Activated CD4-positive, alpha-beta T cell treated with anti-CD3 and anti-CD28 coated beads for 36 hours (primary cell): ENCODE measurements at places on chromosomes 6 and 20. TPM values are rescaled to one million over a fixed set of nuclear protein-coding genes. Genes with fewer than 3 reads are reported as not detected.

DNA sequence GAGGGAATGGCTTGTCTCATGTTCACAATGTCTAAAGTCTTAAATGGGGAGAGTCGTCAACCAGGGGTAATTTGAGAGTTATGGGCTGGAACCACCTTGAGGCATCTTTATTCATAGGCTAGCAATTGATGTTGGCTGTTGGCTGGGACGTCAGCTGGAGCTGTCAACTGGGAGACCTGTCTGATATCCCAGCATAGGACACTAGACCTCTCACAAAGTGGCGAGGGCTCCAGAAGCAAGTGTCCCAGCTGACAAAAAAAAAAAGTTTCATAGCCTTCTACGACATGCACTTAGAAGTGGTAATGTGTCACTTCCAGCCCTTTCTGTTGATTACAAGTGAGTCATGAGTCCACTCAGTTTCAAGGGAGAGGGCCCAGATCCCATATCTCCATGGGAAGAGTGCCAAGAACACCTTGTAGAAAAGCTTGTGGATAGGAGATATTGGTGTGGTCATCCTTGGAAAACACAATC is 278.0 kb downstream of the ESR1 start:
- no peak for DNase-seq
- H3K4me1 ChIP-seq = no peaks in the 10 kb centered on the region
- H3K36me3 ChIP-seq = no peaks in the 10 kb centered on the region
- no peak overlapping the region for H3K4me3 ChIP-seq
- peaks cover 3% of the 10 kb centered on the region for H3K27me3 ChIP-seq
- H3K27ac ChIP-seq = no peak overlapping the region

DNA sequence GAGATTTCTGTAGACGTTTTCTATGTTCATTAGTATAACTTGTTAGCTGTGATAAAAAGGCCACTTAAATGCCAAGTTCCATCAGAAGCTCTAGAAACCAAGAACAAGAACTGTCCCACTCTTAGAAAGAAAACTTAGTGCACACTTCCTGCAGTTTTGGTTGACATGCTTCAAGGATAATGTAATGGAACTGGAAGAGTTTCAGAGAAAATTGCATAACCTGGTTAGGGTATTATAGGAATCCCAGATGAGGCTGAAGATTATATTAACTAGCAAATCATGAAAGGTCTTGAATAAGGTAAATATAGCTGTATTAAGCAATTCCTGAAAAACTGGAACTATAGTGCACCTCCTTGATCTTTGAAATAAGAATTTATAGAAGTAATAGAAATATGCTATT is 1.8 kb upstream of the PHACTR2 start:
- no peak for DNase-seq
- no peak overlapping the region for H3K27ac ChIP-seq
- peaks cover 18% of the 10 kb centered on the region for H3K4me1 ChIP-seq
- H3K36me3 ChIP-seq = peaks cover 2% of the 10 kb centered on the region
- no peak overlapping the region for H3K4me3 ChIP-seq
- peaks cover 2% of the 10 kb centered on the region for H3K27me3 ChIP-seq

DNA sequence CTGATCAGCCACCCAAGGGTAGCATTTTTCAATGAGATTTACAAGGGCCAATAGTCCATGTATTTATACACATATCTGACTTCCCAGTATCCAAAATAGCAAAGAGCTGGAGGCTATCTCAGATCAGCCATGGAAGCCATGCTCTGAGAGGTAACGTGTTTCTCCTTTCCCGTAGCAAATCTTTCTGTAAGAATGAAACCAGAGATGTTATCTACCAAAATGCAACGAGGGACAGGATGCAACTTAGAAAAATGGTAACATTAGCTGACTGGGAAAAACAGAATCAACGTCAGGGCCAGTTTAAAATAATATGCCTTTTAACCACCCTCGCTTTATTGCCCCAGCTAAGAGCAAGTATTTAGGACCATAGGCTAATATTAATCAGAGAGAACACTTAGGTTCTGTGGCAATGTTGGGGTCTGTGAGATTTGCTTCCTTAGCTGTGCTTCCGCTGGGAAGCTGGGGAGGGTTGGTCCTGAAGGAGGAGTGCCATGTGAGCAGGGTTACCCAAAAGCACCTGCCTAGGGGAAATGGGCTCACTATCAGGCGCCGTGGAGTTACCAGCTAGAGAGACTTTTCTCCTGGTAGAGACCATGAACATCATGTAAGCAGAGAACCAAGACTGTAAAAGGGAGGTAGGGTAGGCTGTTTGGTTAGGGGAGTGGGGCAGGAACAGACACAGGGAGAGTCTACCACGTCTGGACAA is 1.2 kb downstream of the ZNF831 start:
- no peak for DNase-seq
- no peaks in the 10 kb centered on the region for H3K27me3 ChIP-seq
- peaks cover 89% of the 10 kb centered on the region for H3K4me1 ChIP-seq
- peak overlapping the region; percentile 76 for H3K4me3 ChIP-seq
- H3K27ac ChIP-seq = peak overlapping the region; percentile 94

DNA sequence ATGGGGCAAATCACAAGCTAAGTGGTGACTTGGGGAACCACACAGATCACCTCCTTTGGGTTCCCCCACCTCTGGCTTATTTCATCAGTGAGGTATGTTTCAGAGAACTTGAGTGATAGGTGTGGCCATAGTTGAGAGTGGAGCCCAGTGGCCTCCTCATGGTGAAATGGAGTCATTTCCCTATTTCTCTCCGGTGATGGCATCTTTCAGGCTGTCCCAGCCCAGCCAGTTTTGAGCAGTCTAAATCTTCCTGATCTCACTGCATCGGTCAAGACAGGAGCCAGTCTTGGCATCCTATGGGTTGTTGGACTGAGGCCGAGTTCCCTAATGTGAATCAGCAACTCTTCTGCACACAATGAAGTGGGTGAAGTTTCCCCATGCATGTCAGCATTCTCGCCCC is 132.4 kb downstream of the EYA2 start:
- H3K36me3 ChIP-seq = no peaks in the 10 kb centered on the region
- no peak overlapping the region for H3K4me3 ChIP-seq
- H3K27ac ChIP-seq = no peak overlapping the region

GRCh38 chr6:8108759-8109539 is 6.6 kb upstream of the EEF1E1 start:
- H3K4me3 ChIP-seq = no peak overlapping the region
- H3K27ac ChIP-seq = no peak overlapping the region
- no peaks in the 10 kb centered on the region for H3K4me1 ChIP-seq

The TRMT11 gene
- total RNA-seq = 40.5 TPM

The TPD52L1 gene
- total RNA-seq = 1.4 TPM

DNA sequence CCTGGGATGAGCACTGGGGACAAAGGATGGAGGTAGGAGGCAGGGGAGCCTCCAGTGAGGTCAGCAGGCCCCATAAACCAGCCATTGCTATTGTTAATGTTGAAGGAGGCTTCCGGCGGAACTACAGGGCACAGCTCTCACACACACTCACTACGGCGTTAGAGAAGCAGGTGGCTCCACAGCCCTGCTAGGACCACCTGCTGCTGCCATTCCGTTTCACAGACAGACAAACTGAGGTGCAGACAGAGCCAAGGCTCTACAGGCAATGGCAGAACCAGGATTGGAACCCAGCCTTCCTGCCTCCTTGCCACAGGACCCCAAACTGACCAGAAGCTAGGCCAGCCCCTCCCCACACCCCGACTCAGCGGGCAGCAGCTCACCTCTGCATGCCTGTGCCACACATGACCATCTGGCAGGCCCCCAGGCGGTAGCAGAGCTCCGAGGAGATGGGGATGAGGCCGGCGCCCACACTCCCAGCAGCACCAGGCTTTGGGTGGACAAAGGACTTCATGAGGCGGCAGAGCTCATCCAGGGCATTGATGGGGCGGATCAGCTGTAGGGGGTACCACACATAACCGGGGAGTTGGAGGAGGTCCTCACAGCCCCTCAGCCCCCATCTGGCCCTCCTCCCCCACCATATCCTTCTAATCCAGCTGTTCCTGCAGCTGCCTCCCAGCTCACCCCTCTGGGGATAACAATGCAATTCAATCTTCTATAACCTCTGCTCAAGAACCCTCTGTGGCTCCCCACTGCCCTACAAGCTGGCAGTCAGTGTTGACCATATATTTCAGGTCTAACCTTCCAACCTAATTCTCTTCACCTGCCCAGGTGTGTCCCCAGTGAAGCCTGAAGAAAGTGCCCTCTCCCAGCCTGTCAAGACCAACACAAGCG is 198.5 kb downstream of the PREX1 start:
- DNase-seq = no peak
- H3K27ac ChIP-seq = no peak overlapping the region
- no peaks in the 10 kb centered on the region for H3K27me3 ChIP-seq
- peaks cover 10% of the 10 kb centered on the region for H3K4me1 ChIP-seq
- H3K4me3 ChIP-seq = no peak overlapping the region

DNA sequence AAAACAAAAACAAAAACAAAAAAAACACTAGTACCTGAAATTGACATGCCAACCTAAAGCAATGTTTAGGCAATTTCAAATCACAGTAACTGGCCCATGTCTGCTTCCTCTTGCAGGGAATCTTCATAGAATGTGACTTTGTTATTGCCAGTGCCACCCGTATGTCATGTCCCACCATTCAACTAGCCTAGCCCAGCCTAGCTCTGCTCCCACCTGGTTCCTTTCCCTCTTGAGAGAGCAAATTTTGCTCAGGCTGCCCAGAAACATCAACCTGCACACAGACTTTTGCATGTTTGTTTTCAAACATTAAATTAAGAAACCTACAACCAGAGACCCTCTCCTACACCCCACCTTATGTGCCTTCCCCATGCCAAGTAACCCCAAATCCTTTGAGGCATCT is 124.8 kb upstream of the SLC2A12 start:
- H3K27me3 ChIP-seq = no peaks in the 10 kb centered on the region
- H3K4me3 ChIP-seq = peak overlapping the region; percentile 76
- H3K27ac ChIP-seq = peak overlapping the region; percentile 88
- H3K4me1 ChIP-seq = peaks cover 42% of the 10 kb centered on the region

DNA sequence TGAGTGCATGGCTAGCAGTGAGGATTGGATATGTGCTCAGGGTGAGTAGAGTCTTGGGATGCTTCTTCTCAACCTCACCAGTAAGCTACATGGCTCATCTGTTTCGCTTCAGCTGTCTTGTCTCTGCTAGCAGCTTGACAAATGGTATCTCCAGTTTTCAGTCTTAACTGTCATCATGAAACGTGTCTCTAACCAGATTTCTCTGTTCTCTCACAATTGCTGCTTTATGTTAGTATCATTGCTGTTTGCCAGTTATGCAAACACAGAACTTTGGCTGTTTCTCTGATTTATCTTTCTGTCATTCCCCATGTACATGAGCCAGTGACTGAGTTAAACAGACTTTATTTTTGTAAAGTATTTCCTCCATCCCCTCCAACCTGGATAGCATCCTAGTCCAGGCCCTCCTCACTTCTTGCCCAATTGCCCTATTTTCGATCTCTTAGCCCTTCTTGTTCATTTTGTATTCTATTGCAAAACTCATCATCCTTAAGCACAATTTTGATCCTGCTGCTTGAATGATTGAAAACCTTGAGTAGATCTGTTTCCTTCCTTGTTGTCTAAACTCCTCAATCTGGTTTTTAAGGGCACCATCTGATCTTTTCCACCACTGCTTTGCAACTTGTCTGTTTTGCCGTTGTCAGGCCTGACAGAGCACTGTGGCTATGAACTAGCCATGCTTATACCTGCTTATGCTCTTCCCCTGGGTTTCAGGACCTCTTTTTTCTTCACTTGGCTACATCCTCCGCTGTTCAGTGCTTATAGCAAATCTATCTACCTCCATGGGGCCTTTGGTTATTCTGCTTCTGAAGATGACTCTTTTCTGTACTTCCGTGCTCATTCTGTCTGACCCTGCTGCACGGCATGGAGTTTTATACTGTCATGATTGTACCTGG is 37.7 kb upstream of the ADIG start:
- DNase-seq = no peak
- H3K27ac ChIP-seq = no peak overlapping the region
- H3K4me3 ChIP-seq = no peak overlapping the region
- peaks cover 41% of the 10 kb centered on the region for H3K36me3 ChIP-seq
- no peaks in the 10 kb centered on the region for H3K27me3 ChIP-seq
- peaks cover 9% of the 10 kb centered on the region for H3K4me1 ChIP-seq

GRCh38 chr20:10077886-10078285 is 43.1 kb downstream of the ANKEF1 start:
- no peak overlapping the region for H3K27ac ChIP-seq
- no peaks in the 10 kb centered on the region for H3K36me3 ChIP-seq
- H3K4me1 ChIP-seq = no peaks in the 10 kb centered on the region
- H3K27me3 ChIP-seq = peaks cover 13% of the 10 kb centered on the region
- H3K4me3 ChIP-seq = no peak overlapping the region

The MACROD2 gene
- not detected for total RNA-seq

GRCh38 chr6:16576451-16577368 is 184.6 kb downstream of the ATXN1 start:
- H3K36me3 ChIP-seq = peaks cover 9% of the 10 kb centered on the region
- H3K4me1 ChIP-seq = peaks cover 15% of the 10 kb centered on the region
- no peak overlapping the region for H3K4me3 ChIP-seq
- H3K27me3 ChIP-seq = no peaks in the 10 kb centered on the region
- no peak overlapping the region for H3K27ac ChIP-seq

The GSTA3 gene
- not detected for total RNA-seq

The OXT gene
- total RNA-seq = 0.40 TPM

GRCh38 chr6:52532457-52532856 is 44.4 kb downstream of the TRAM2 start:
- peaks cover 4% of the 10 kb centered on the region for H3K36me3 ChIP-seq
- DNase-seq = no peak
- H3K27ac ChIP-seq = no peak overlapping the region
- H3K27me3 ChIP-seq = no peaks in the 10 kb centered on the region

- no peaks in the 10 kb centered on the region for H3K27me3 ChIP-seq
- H3K36me3 ChIP-seq = peaks cover 21% of the 10 kb centered on the region
Observed at GRCh38 chr6:26392932-26393636, 9.0 kb upstream of the BTN3A1 start.

The CASP8AP2 gene
- total RNA-seq = 36.5 TPM

GRCh38 chr6:132513831-132514545 is 1.1 kb upstream of the STX7 start:
- H3K27ac ChIP-seq = no peak overlapping the region
- H3K4me1 ChIP-seq = peaks cover 24% of the 10 kb centered on the region
- no peak for DNase-seq
- H3K4me3 ChIP-seq = peak overlapping the region; percentile 88
- H3K27me3 ChIP-seq = no peaks in the 10 kb centered on the region
- H3K36me3 ChIP-seq = no peaks in the 10 kb centered on the region

DNA sequence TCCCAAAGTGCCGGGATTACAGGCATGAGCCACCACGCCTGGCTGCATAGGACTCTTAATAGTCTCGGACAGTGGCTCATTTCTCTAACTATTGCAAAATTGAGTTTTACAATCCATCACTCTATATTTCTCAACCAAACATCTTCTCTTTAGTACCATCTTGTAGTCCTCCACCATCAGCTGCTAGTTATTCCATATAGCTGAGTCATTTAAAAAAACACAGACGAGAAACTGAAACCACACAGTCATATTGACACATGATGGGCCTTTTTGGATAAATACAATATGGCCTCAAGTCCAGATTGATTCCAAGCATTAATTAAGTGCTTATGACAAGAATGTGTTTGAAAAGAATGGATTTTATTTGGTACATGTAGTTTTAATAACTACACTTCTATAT is 599.1 kb downstream of the MEI4 start:
- H3K27ac ChIP-seq = no peak overlapping the region
- H3K4me1 ChIP-seq = no peaks in the 10 kb centered on the region
- no peaks in the 10 kb centered on the region for H3K36me3 ChIP-seq
- no peak for DNase-seq
